ENCODE measurements at places on chromosomes 5 and 9.

DNA sequence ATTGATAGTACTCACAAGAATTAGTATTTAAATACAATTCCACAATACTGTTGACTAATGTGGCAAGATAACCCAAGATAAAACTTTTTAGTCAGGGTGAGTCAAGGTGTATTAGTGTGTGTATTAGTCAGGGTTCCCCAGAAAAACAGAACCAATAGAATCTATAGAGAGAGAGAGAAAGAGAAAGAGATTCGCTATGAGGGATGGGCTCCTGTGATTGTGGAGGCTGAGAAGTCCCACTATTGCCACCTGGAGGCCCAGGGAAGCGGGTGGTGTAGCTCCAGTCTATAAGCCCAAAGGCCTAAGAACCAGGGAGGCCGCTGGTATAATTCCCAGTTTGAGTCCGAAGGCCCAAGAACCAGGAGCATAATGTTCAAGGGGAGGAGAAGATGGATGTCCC lies 10.0 kb upstream of the SHISAL2B start:
- peak; percentile 7 for DNase-seq

- DNase-seq: peak; percentile 90
Observed at GRCh38 chr9:89427621-89428221, 70.2 kb downstream of the SEMA4D start.

- no peak for DNase-seq
Observed at GRCh38 chr9:113611461-113612215, 148.1 kb downstream of the RGS3 start.

GRCh38 chr9:15403155-15403554 lies 19.5 kb upstream of the SNAPC3 start:
- DNase-seq: peak; percentile 8

- DNase-seq: no peak
Observed at GRCh38 chr5:172119921-172120688, 67.9 kb downstream of the STK10 start.

DNA sequence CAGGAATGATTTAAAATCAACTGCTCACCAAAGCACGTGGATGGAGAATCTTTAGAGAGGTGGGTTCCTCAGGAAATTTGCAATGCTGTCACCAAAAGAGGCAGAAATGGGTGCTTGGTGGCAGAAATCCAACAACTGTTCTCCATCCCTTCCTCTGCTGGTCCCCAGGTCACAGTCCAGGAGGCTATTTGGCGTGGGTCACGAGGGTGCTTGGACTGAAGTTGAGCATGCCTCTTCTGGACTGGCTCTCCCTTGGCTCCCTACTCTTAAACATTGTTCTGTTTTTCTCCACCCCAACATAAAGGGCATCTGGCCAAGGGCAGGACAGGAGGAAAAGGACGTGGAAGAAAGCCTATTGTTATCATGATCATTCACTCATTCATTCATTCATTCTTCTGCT lies 58.9 kb downstream of the WWC1 start:
- no peak for DNase-seq

DNA sequence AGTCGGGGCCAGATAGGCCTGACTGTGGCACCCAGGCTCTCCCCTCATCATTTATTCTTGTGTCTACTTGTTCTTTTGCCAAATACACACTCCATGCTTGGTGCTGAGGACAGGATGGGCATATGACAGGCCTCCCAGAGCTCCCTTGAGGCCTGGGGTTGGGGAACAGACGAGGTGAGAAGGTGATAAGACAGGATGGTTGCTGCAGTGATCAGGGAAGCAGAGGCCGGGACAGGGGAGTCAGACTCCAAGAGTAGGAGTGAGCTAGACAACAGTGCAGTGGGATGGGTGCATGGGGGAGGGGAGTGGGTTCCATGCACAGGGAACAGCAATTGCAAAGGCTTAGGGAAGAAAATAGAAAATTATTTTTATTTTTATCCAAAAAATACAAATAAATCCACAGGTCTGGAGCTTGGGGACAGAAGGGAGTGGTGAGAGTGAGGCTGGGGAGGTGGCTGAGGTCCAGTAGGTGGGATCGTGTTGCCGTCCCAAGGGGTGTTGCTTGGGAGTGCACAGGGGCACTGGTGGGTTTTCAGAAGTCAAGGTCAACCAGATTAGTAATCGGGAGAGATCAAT lies 3.4 kb upstream of the AMBP start:
- no peak for DNase-seq

- DNase-seq: no peak
Observed at GRCh38 chr5:138210985-138211384, 2.1 kb downstream of the CDC23 start.

DNA sequence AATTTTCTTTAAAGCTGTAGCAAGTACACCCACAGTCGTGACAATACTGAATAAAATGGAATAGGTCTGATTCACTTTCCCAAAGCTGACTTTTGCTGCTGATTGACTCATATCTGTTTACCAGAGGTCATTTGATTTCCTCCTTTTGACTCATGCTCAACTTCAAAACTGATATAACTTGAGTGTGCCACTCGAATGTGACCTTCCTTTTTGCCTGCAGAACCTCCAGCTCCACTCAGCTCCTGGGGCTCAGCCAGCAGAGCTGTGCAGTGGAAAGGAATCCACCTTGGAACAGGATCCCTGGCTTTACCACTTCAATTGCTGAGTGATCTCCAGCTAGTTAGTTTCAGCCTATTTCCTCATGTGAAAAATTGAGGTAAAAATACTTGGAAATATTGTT lies 84.1 kb downstream of the FEM1C start:
- DNase-seq: peak; percentile 26

- DNase-seq: no peak
Observed at GRCh38 chr5:35309365-35310130, 79.3 kb upstream of the PRLR start.

DNA sequence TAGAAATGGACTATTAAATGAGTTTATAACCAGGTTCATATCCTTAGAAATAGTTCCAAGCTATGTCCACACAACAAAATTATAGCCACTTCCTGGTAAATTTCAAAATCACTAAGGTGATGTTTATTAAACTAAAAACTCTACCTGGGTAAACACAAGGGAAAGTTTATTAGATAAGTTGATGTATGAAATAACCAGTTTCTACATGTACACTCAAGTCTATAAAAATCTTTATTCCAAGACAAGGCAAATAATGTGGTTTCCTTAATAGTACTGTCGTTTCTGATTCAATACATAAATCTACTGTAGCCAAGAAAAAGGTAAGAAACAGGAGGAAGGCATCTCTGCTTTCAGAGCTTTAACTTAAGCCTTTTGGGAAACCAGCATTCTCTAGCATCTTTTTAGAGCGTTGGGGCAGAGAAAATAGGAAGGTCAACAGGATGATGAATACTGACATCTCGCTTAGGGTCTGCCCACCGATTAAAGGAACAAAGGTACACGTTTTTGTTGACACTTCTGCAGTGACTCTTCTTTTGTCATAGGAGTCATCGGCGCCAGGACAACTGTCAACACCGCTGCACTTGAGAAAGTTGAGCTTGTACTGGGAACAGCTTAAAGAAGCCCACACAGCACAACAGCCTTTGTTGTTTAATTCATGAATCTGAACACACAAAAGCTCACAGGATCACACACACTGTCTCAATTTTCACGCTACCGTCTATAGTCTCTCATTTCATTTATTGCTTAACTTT lies 513.6 kb downstream of the SLCO4C1 start:
- DNase-seq: no peak

DNA sequence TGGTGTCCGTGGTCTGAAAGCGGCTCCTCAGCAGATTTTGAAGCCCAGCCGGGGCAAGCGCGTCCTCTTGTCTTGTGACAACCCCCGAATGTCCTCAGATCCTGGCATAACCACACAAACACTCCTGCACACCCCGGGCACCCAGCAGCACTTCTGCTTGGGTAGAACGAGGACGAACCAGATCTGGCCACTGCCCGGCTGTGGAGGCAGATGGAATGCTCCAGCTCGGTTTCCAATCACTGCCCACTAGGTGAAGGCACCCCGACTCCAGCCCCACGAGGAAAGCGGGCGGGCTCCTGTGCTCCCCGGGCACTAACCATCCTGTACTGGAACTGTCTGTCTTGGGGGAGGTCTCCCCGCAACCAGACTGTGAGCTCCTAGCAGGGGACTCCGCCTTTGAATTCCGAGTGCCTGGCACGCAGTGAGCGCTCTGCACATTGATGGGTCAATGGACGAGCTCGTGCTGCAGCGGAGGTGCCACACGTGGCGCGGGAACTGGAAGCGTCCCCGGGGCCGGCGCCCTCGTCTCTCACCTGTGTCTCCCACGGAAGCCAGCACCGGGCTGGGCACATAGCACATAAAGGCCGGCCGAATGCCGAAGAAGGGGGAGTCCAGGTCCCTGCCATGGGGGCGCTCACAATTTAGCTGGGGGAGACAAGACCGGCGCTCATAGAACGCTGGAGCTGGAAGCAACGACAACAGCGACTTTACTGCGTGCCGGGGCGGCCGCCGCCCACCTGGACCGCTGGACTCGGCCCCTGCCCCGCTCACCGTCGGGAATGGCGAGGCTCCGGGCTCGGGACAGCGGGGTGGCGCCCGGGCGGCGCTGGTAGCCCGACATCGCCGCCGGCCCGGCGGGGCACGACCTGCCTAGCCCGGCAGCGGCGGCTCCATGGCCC lies 608 bp downstream of the ENTR1 start:
- DNase-seq: peak; percentile 56

GRCh38 chr5:96896276-96896675 lies 20.0 kb downstream of the ERAP2 start:
- peak; percentile 50 for DNase-seq

DNA sequence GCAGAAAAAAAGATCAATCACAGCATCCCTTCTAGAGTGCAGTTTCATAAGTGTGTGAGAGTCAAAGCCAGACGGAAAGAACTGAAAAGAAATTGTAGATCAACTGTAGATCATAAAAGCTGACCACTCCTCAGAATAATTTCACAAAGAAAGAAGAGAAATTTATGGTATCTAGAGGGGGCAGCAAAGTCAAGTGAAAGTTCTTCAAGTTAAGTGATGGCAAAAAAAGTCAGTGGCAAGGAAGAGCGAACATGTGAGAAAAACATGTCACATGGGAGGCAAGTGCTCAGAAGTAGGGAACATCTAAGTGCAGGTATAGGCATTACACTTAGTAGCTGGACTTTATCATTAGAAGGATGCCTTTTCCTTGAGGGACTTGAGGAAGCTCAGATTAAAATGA lies 245.1 kb upstream of the ISL1 start:
- DNase-seq: no peak

- DNase-seq: no peak
Observed at GRCh38 chr5:55037890-55038289, 13.8 kb downstream of the GZMK start.

DNA sequence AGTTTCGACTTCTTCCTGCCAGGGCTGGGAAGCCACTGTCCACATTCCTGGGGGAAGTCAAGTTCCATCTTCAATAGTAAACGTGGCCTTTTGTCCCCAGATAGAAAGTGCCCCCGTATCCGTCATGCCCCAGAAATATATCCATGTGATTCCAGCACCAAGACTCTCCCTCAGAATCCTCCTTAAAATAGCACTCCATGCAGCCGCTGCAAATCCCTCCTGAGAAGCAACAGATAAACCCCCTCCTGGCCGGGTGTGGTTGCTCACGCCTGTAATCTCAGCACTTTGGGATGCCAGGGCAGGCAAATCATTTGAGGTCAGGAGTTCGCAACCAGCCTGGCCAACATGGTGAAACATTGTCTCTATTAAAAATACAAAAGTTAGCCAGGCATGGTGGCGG lies 126.1 kb downstream of the OLFM1 start:
- no peak for DNase-seq

GRCh38 chr5:33120671-33121070 lies 320.1 kb upstream of the TARS1 start:
- no peak for DNase-seq

DNA sequence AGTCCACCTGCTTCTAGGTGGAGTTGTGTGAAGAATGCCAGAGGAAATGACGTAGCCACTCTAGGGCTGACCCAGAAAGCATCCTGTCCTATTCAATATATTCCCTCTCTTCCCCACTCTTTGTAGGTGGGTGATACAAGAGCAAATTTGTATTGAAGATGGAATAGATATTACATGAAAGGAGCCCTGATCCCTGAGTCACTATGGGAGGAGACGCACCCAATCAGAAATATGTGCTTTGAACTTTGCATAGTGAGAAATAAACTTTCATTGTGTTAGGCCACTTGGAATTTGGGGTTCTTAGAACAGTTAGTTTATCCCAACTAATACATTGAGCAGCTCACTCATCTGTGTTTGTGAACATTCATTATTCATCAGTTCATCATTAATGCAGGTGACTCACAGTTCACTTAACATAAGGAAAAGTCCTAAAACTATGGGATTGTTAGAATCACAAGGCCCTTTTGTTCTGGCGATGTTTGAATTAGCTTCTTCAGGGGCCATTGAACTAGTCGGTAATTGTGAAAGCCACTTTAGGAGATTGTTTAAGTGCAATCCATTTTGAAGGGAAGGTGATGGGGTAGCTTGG lies 26.9 kb upstream of the NTRK2 start:
- no peak for DNase-seq

GRCh38 chr5:72346398-72346797 lies 26.2 kb downstream of the PTCD2 start:
- DNase-seq: no peak

- no peak for DNase-seq
Observed at GRCh38 chr9:137795156-137795666, 82.4 kb upstream of the CACNA1B start.

GRCh38 chr5:67267512-67268216 lies 71.1 kb upstream of the CD180 start:
- DNase-seq: no peak

- peak; percentile 64 for DNase-seq
Observed at GRCh38 chr5:88674356-88675167, 208.4 kb downstream of the MEF2C start.

DNA sequence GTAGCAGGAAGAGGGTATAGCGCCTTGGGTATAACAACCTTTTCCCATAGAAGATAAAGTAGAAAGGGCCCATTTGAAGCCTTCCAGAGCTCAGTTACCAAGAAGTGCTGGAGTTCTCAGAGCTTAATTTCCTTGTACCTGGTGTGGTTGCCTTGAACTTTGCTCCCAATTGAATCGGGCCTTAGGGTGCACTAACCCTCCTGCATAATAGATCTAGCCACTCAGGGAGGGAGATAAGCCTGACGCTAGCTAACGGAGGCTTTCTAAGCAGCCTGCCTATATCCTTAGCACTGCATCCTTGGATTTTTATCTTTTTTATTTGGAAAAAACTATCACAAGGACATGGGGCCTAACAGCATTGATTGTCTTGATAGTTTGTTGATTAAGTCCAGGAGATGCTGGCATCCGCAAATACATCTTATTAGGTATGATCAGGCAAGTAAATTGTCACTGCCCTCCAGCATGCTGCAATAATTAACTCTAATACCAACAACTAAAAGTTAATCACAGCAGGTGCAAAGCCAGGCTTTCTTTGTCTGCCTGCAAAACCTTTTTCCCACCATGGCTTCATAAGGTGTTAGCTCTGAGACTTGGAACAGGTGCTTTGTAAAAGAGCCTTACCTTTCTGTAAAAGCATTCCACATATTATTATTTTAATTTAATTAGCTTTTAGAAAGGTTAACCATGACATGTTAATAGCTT lies 199.4 kb downstream of the SREK1 start:
- DNase-seq: no peak

All from stimulated activated CD4-positive, alpha-beta T cell treated with anti-CD3 and anti-CD28 coated beads, Interleukin-15, amount 100 ng/mL, for 24 hours (primary cell).